Stimulated activated CD4-positive, alpha-beta T cell treated with anti-CD3 and anti-CD28 coated beads, Interleukin-4, amount 100 ng/mL, for 48 hours (primary cell): ENCODE measurements at places on chromosomes 6 and 20.

GRCh38 chr6:161590961-161591627 lies 317.2 kb upstream of the AGPAT4 start:
- DNase-seq, result no peak

DNA sequence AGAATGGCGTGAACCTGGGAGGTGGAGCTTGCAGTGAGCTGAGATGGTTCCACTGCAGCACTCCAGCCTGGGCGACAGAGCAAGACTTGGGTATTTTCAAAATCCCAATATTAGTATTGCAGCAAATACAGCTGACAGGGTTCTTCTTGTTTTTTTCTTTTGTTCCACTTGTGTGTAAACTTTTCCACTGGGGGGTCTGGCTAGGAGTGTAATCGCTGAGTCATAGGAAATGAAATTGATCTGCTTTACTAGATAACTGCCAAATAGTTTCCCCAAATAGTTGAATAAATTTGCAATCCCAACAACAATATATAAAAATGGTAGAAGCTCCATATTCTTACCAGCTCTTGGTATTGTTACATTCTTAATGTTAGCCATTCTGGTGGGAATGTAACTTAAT lies 526.0 kb upstream of the SOX4 start:
- DNase-seq, result no peak

DNA sequence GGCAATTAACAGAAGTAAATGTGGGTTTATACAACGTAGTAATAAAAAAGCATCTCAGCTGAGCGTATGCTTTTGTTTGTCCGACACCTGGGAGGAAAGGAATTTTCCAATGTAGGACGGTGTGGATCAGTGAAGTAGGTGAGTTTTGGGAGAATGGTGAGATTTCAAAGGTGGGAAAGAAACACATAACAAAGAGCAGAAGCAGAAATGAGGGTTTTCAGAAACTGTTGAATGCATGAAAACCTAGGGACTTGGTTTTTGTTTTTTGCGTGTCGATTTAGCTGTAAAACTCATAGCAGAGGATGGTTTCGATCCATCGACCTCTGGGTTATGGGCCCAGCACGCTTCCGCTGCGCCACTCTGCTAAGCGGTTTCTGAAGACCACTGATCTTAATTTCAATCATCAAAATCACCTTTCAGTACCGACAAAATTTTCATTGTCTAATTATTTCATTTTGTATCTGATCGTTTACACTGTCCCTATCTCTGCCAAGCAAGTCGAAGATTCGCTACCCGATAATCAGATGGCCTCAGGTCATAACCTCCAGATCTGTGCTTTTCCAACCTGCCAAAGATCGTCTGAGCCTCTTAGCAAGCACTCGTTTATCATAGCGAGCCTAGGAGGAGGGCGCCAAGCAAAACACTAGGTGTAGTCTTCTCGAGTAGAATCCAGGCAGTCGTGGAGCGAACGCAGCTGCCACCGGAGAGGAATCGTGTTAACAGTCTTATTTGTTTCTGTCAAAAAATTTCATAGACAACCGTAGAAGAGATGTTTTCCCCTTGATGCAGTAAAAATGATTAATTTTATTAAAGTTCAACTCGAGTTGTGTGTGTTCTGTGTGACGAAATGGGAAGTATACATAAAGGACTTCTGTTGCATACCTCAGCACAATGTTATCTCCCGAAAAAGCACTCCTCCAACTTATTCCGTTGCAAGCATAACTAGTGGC lies 20.9 kb upstream of the POM121L2 start:
- peak; percentile 35 for DNase-seq

GRCh38 chr20:47231382-47232039 lies 125.0 kb downstream of the ZMYND8 start:
- DNase-seq, result no peak
